Stimulated activated CD4-positive, alpha-beta T cell treated with anti-CD3 and anti-CD28 coated beads, TNF-alpha, amount 100 ng/mL, for 24 hours (primary cell): ENCODE measurements at places on chromosomes 12 and 14.

GRCh38 chr12:32819424-32819823 is 63.7 kb upstream of the YARS2 start:
- no peak for DNase-seq

GRCh38 chr12:105078712-105079570 is 5.3 kb downstream of the ALDH1L2 start:
- DNase-seq = no peak

DNA sequence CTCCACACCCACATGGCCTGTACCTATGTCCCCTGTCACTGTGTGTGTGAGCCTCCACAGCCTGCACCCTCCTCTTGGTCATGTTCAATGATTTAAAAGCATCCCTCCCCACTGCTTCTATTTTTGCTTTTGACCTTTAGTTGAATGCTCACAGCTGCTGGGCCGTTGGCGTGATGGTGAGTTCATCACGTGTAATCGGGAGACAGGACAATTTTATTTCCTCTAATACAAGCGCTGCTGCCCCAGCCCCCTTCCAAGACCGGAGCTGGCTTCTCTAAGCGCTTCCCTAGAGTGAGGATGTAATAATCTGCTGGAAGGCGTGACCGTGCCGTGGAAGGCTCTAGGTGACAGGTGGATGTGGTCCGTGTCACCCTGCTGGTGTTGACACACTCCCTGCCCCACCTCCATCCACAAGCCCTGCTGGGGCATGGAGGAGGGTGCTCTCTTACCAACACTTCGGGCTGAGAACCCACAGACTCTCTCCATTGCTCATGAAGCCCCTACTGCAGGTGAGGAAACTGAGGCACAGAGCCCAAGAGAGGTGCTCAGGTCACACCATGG is 25.4 kb downstream of the CCDC85C start:
- DNase-seq = no peak

DNA sequence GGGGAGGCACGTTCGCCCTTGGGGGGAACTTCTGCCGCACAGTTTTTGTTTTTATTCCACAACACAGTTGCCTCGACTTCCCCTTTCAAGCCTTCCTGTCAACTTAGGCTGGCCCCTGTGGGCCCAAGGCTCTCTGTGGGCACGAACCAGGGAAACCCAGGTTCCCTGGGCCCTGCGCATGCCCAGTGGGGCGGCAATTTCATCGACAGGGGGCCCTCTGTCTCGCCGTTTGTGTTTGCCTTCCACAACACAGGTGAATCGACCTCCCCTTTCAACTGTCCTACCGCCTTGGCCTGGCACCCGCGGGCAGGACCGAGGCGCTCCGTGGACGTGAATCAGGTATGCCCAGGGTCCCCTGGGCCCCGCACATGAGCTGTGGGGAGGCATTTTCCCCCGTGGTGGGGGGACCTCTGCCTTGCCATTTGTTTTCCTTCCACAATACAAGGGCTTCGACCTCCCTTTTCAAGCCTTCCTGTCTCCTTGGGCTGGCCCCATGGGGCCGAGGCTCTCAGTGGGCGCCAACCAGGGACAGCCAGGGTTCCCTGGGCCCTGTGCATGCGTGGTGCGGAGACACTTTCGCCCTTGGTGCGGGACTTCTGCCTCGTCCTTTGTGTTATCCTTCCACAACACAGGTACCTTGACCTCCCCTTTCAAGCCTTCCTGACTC is 354.0 kb downstream of the ALG10 start:
- no peak for DNase-seq

DNA sequence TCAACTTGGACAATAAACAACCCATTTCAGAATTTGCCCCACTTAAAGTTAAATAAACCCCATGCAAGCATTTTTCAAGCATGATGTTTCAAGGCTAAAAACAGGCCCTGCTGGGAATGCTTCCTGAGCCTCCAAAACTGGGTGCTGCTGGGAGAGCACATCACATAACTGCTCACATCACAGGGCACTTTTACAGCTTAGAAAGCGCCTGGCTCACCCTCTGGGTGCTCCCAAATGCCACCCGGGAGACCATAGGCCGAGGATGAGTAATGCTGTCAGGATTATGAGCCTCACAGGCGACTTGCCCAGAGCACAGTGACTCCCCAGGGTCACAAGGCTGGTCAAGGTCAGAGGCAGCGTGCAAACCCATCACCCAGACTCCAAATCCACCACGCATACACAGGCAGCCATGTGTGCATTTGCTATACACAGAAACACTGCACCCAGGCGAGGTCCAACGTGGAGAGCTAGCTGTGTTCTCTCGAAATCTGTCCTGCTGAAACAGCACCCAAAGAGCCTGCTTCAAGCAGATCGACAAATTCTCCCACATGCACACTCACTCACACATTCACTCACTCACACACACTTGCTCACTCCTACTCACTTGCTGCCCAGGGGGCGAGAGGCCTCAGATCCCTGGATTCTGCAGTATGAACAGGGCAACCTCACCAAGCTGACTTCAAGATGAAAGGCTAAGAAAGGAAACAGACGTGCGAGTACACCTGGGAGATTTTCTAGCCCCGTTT is 58.7 kb downstream of the ITPK1 start:
- DNase-seq = no peak

DNA sequence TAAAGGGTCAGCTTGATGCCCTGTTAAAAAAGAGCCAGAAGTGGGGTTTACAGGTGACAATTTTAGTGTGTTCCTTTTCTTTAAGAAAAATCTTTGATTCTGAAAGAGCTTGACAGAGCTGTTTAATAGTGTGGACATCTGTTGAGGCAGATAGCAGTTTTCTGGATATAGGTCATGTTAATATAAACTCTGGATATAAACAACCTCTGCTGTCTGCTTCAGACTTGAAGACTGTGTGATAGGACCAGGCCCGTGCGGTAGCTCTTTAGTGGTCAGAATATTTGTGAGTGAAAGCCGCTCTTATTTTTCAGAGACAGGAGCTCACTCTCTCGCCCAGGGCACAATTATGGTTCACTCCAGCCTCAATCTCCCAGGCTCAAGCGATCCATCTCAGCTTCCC is 439.9 kb upstream of the RGS6 start:
- no peak for DNase-seq

DNA sequence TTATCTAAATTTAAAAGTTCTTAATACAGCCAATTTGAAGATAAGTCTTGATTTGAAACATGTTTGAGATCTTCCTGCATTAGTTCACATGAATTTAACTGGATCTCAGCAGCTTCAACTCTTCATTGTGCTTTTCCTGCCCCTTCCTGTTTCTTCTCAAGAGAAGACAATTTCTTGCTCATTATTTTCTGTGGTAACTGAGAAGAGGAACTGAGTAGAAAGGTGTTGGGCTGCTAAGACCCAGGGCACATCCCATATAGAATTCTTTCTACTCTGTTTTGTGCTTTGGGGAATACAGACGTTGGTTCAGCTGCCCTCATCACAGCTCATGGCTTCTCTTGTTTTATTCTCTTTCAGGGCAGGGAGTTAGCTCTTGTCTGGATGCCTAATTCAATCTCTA is 110.2 kb downstream of the SNAPC1 start:
- DNase-seq = no peak
